Astrocyte (in vitro differentiated cells and primary cell): ENCODE measurements at places on chromosomes 4 and X.
A peak's percentile ranks its signal among the peaks of the same experiment; 100 is the strongest.

DNA sequence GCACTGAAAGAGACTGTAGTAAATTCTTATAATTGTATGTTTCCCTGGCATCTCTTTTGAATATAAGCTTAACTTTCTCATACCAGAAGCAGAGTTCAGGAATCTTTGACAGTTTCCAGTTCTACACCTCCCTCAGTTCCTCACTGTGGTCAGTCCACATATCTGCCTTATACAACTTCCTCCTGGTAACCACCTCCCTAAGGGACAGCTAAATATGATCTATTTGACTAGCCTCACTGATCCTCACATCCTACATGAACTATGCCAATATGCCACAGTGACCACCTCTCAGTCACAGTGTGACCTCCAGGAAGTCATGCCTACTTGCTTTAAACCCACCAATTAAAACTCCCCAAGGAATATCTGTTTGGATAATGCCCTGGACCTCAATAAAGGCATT is 51.6 kb upstream of the HDAC8 start:
- DNase-seq = no peak

- no peak for DNase-seq
Measured at GRCh38 chr4:175431694-175432093, 380.4 kb downstream of the GPM6A start.

DNA sequence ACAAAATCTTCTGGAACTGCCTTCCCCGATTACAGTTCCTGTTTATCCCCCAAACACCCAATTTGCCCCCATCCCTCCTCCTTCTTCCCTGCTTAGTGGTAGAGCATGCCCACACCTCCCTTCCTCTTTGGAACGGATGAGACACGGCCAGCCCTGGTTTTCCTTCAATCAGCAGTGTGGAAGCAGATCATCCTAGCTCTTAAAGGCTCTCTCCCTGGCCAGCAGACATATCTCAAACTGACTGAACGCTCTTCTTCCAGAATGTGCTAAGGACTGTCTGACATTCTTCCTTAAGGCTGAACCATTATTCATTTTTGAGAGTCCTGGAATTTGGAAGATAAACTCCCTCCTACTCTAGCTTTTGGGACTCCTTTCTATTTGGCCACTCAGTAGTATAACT is 161.1 kb downstream of the TRIML1 start:
- DNase-seq = no peak

- DNase-seq = peak; percentile 76
Measured at GRCh38 chrX:44223150-44223549, 120.3 kb downstream of the EFHC2 start.

DNA sequence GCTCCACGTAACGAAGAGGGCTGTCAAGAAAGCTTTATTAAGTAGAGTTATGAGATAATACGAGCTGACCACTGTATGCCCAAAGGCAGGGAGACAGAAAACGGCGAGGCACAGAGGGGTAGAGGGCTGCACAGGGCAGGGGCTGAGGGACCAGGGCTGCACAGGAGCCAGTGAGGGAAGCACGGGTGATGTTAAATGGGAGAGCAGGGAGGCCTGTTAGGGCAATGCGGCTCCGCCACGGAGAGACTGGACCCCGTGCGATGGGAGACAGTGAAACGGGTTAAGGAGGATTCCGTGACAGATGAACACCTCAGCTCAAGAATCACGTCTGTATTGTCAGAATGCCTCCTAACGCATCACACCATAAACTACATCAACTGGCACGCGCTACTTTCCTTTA is 25.1 kb downstream of the FAT1 start:
- no peak for DNase-seq

GRCh38 chr4:151199319-151200190 is 77.4 kb upstream of the PRSS48 start:
- no peak for DNase-seq

GRCh38 chrX:55695227-55696018 is 22.1 kb upstream of the RRAGB start:
- no peak for DNase-seq

DNA sequence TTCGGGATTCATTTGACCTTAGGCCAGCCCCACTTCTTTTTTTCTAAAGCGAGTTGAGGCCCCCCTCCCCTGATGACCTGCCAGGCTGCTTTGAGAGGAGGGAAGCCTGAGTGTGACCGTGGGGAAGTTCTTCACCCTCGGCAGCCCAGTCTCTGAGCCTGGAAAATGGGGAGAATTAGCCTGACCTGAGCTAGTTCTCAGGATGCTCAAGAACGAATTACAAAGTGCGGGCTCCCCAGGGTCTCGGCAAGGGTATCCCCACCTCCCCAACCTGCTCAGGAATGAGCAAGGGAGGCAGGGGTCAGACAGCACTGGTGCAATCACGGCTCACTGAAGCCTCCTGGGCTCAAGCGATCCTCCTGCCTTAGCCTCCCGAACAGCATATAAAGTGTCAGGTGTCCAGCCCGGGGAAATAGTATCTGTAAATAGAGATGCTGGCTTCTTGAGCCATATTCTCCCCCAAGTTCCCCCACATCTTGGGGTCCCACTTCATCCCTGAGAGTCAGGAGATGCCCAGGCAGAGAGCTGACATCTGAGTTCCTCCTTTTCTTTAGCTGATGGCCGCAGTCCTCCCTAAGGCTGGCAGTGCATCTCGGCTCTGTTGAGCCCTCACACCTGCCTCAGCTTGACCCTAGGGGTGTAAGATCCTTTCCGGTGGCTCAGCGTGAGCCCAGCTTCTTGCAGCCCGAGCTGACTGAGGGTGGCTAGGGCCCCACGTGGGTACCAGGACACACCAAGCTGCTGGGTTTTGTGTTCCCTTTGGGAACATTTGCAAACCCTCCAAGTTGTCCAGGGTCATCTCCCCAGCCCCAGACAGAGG is 1.6 kb downstream of the DUSP9 start:
- no peak for DNase-seq

- DNase-seq = no peak
Measured at GRCh38 chr4:40956721-40957255, 207.0 kb downstream of the NSUN7 start.

GRCh38 chrX:46029777-46030176 is 515.4 kb downstream of the ZNF674 start:
- DNase-seq = no peak
